ENCODE measurements at places on chromosomes 13 and 19. TPM values are rescaled to one million over a fixed set of nuclear protein-coding genes. Genes with fewer than 3 reads are reported as not detected.

HCST gene
- 1.6 TPM for total RNA-seq

APOC4 gene
- total RNA-seq, result not detected

UBAC2 gene
- 100 TPM for total RNA-seq

OLFM2 gene
- total RNA-seq, result 18.8 TPM

VSIG10L gene
- total RNA-seq, result 0.52 TPM

GAMT gene
- 101 TPM for total RNA-seq

CBY2 gene
- total RNA-seq, result not detected

ATP7B gene
- 6.3 TPM for total RNA-seq
